ENCODE measurements at places on chromosomes 4 and X.
A peak's percentile ranks its signal among the peaks of the same experiment; 100 is the strongest.

DNA sequence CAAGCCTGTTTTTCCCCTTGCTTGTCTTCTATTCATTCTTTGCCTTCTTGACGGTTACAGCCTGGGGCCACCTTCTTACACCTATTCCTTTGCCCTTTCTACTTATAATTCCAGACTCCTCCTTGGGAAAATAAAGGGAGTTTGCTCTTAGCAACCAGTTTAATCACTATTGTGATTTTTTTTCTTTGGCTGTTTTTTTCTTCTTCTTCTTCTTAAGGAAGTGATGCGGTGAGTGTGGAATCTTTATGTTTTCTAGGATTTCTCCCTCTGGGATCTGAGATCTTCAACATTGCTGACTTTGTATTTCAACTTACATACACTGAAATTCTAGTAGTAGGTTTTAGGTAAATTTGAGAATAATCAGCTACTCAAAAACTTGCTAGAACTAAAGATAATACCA, 1.1 kb upstream of the KLHL13 start:
- no peak for DNase-seq

- DNase-seq, result no peak
These were observed 144.3 kb upstream of the STX18 start for GRCh38 chr4:4685810-4686795.

DNA sequence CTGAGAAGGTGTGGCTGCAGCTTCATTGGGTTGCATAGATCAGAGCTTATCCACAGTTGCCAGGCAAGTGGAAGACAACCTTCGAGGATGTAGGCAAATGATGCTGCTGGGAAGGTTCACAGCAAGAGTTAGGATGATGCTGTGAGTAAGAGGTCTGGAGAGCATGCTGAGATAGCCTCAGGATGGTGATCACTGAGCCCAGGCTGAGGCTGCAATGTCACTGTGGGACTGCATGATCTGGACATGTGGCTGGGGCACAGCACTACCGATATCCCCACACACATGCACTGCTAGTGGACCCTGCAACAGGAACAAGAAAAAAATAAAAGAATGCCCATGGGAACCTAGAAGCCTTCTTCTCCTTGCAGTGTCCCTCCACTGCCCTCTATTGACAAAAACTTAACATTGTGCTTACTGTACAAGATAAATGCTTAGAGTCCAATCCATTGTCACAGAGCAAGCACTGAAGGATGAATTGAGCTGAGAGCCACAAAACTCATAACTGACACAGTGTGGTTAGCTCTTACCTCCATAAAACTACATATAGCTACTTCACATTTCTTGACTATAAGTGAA, 105.6 kb downstream of the CNKSR2 start:
- DNase-seq, result peak; percentile 58

- DNase-seq, result peak; percentile 77
These were observed 57.3 kb upstream of the BCOR start for GRCh38 chrX:40154853-40155588.

DNA sequence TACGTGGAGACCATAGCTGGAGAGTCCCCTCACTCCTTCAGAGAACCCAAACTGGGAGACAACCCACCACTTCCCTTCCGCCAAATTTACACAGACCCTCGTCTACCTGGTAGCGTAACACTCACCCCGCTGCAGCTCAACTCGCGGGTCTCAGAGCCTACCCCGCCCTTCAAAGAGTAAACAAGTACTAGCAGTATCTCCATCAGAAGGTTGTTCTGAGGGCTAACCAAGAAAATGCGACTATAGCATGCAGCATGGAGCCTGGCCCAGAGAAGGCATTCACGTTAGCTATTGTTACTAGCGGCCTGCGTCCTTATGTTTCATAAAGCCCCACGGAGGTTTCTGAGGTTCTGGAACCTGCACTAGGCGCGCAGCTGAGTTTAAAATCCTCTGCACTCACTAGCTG, 531 bp upstream of the MANBA start:
- DNase-seq, result peak; percentile 25

DNA sequence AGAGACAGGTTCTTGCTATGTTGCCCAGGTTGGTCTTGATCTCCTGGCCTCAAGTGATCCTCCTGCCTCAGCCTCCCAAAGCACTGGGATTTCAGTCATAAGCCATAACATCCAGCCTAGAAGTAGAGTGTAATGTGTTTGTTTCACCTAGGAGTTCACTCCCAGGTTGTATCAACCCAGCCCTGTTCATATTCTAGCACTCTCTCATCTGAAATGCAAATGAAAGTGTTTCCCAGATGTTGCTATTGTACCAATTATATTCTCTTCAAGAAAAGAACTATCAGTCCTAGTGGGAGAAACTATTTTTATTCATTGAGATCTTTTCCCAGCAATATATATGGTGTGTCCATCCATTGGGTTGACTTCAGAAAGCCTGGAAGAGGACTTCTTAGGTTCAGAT, 72.6 kb downstream of the USP38 start:
- DNase-seq, result no peak

DNA sequence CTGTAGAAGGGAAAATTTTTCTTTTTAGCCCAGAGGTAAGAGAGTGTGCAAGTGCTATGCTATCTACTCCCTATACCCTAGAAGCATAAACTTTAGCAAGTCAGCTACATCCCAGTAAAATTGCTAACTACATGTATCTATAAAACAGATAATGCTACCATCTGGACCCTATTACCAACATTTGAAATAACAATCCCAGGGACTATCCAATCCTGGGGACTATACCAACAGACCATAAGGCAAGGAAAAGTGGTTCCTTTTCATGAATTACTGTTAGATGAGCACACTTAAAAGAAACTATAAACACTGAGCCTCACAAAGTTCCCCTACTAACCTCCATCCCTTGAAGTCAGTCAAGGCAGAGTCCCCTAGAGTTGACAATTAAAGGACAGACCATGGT, 213.6 kb upstream of the VEGFC start:
- no peak for DNase-seq

DNA sequence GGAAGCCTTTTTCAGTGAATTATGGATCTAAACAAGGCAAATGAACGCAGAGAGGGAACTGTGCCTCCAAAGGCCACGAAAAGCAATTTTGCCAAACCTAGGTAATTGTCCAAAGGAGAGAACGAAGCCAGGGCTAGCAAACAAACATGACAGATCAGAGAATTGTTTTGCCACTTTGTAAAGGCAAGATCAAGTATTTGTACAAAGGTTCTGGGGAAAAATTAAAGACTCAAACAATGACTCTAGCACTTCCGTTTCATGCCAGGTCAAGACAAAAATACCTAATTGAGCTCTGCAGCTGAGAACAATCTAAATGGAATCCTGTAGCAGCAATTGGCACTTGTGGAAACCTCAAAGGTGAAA, 8.5 kb downstream of the RBM47 start:
- DNase-seq, result no peak

DNA sequence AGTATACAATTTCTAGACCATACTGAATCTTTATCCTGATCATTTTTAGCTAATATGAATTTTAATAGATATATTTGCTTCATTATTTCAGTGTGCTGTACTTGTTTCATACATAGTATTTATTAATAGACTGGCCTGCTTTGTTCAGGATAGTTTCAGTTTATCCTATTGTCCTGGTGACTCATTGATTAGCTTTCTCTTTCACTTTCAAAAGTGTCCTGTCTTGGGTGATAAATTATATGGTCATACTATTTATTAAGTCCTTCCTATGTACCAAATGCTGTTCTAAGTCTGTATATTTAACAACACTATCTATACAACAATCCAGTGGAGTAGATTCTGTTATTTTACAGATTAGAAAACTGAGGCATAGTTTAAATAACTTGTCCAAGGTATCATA, 153.8 kb upstream of the RAPGEF2 start:
- peak; percentile 71 for DNase-seq
